ENCODE measurements at places on chromosomes 1 and 21. TPM values are rescaled to one million over a fixed set of nuclear protein-coding genes. Genes with fewer than 3 reads are reported as not detected.

RAP1GAP gene
- total RNA-seq: 8.4 TPM

UBE2U gene
- total RNA-seq: not detected

MPZ gene
- 6.1 TPM for total RNA-seq

RAB7B gene
- not detected for total RNA-seq

TNN gene
- 0.31 TPM for total RNA-seq

AIM2 gene
- total RNA-seq: 2.1 TPM

ADAMTS5 gene
- 0.82 TPM for total RNA-seq

IL22RA1 gene
- 0.21 TPM for total RNA-seq

CYP4A11 gene
- not detected for total RNA-seq

SERPINC1 gene
- total RNA-seq: not detected

GBP4 gene
- total RNA-seq: not detected

PLCH2 gene
- 0.19 TPM for total RNA-seq

SPRR5 gene
- not detected for total RNA-seq

AQP10 gene
- total RNA-seq: not detected

Data from H1 (cell line).